ENCODE measurements at places on chromosomes 5 and 9.

DNA sequence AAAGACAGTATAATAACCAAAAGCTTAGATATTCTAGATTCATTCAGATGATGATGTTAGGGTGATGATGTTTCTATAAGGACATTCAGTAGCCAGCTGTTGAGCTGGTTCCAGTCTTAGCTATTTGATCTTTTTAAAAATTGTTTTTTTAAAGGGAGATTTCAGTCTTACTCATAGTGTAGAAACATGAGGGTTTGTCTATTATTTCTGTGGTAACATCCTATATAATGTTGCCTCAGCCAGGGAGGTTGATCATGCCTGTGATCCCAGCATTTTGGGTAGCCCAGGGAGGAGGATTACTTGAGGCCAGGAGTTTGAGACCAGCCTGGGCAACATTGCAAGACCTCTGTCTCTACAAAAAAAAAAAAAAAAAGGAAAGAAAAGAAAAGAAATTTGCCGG, 167.8 kb downstream of the DOCK2 start:
- no peak for DNase-seq

DNA sequence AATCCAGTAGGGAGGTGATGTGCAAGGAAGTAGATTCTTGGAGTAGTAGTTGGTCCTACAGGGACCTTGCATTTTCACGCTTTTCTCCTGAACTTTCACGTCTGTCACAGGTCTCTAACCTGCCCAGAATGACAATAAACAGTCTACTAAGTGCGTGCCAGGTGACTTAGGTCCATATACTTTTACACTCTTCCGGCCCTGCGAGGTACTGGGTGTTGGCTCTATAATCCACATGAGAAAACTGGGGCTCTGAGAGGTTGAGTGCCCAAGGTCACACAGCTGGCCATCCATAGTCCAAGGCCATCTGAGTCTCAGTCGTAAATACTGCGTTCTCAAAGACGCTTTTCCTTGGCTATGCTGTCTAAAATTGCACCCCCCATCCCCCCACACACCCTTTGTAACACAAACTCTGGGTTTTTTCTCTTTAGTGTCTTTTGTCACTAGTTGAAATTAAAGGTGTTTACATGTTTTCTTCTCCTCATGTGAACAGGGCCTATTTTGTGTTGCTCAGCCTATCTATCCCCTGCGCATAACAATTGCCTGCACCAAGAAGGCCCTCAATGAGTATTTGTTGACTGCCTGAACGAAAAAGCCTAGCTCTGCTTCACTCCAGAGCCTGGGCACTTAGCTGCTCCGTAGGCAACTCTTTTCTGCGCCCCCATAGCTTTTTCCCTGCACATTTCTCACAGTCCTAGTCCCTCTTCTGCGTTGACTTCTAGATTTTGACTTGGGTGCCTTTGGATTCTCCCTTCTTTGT, 943 bp downstream of the SFXN1 start:
- DNase-seq = peak; percentile 32

DNA sequence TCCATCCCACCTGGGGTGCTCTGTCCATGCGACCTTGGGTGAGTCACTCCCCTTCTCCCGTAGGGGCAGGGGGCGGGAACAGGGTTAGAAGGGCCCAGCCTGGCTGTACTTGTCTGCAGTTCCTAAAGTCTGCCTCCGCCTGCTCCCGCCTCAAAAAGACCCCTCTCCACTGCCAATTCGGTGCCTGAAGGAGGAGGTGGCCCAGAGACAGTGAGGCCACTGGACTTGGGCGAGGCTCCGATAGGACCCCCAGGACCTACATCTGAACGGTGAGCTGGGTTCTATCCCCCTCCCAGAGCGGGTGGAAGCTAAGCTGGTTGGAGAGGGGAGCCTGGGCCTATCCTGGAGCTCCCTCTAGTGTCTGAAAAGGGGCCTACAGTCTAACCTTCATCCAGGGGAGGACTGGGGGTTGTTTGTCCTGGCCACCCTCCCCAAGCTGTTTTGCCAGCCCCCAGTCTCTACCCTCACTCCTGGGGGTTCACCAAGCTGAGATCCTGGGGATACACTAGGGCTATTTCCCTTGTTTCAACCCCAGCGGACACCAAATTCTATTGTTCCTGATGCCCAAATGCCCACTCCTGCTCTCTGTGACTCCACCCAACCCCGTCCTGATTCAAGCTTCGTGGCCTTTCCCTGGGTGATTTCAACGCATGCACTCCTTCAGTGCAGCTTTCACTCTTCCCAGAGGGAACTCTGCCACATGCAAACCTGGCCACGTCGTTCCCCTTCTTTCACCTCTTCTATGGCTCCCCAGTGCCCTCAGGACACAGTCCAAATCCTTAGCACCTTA, 6.1 kb upstream of the CRB2 start:
- peak; percentile 79 for DNase-seq

DNA sequence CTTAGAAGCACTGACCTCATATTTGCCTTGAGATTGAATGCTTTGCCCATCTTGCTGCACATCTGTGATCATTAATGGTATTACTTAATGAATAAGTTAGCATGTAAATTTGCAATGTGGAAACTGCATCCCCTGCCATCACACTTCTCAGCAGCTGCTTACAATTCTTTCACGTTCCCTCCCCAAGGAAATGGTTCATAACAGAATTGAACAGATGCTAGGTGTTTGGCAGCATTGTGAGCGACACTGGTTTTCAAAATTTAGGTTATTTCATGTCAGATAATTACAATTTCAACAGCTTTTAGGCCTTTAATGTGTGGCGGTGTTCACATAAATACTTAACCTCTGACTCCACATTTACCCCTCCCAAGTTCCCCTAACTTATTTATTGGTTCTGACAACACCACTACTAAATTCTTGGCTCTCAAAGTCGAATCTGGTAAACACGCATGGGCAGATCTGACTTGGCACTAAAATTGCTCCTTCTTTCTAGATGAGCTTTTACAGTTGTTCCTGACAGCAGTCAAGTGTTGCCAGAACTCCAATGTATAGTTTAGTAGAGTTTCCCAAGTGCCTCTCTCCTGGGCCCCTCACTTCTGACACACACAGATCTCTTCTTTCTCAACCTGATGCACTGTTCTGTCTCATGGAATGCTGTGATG, 46.8 kb downstream of the SLC1A3 start:
- no peak for DNase-seq

DNA sequence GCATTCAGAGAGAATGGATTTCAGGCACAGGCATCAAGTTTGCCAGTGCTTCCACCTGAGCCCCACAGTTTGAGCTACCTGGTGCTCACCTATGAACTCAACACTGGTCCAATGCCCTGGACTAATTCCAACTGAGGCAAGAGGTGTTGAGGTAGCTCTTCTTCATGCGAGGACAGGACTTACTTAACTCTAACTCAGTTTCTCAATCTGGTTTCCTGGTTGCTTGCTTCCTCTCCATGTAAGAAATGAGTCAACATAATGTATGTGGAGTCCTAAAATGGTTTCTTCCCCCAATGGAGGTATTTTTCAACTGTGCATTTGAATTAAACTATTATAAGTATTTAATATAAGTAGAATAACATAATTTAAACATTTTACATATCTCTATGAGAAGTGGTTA, 523.6 kb upstream of the DAB2 start:
- peak; percentile 3 for DNase-seq

DNA sequence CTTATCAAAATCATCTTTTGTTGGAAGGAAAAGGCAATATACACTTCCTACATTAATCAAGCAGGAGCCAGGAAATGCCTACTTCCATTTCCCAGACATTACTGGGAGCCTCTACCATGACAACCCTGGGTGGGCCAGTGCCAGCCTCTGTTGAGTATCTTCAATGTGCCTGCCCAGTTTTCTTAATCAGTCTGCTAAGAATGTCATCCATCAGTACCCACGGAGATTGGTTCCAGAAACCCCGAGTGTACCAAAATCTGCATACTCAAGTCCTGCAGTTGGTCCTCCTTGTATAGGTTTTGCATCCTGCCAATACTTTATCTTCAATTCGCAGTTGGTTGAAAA, 82.4 kb downstream of the MARCHF3 start:
- DNase-seq = peak; percentile 66

GRCh38 chr9:4547016-4547415, 56.7 kb downstream of the SLC1A1 start:
- no peak for DNase-seq

DNA sequence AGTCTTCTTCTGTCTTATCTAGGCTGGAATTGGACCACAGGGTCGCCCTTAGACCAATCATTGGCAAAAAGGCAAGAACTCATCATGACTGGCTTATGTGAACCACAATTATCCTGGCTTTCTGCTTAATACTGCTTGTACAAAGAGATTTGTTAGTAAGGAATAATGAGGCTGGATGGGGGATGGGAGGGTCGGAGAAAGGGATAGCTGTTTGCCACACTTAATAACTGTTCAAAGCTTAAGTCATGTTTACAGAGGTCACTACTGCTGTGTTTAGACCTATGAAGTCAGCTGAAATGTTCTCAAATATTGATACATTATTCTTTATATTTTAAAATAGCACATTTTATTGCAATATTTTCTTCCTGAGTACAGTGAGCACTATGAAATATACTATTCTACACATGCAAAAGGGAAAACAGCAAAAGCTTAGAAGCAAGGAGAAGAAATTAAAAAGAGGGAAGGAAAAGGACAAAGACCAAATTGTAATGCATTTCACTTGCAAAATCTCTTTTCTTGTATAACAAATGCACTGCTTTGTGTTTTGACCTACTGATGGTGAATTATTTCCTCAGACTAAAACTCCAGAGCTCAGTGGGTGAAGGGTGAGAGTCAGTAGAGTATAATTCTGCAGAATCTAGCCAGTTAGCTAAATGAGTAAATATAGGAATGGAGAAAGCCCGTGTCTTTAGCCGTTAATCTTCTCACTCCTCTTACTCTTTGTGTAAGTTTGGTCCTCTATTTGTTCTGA, 404.9 kb upstream of the ZNF608 start:
- peak; percentile 52 for DNase-seq

DNA sequence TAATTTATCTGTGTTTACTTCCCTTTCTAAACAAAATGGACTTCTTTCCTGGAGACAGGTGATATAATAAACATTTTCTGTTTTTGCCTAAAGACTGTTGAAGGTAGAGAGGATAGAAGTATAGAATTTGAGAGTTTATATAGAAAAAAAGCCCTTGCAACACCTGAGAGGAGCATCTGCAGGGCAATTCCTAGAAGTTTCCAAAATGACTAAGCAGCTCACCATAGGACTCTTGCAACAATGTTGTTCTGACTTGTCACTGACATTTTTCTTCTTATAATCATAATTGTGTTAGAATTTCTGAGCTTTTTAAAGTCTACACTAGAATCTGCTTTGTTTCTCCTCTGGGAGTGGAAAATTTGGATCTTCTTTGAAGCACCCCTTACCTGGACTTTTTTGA, 216.8 kb downstream of the TUSC1 start:
- DNase-seq = no peak

GRCh38 chr9:35635730-35636129, 15.0 kb downstream of the SIT1 start:
- DNase-seq = no peak

GRCh38 chr9:8408575-8409190, 609.1 kb upstream of the DMAC1 start:
- no peak for DNase-seq

GRCh38 chr9:126261584-126262356, 64.9 kb upstream of the MVB12B start:
- DNase-seq = no peak

DNA sequence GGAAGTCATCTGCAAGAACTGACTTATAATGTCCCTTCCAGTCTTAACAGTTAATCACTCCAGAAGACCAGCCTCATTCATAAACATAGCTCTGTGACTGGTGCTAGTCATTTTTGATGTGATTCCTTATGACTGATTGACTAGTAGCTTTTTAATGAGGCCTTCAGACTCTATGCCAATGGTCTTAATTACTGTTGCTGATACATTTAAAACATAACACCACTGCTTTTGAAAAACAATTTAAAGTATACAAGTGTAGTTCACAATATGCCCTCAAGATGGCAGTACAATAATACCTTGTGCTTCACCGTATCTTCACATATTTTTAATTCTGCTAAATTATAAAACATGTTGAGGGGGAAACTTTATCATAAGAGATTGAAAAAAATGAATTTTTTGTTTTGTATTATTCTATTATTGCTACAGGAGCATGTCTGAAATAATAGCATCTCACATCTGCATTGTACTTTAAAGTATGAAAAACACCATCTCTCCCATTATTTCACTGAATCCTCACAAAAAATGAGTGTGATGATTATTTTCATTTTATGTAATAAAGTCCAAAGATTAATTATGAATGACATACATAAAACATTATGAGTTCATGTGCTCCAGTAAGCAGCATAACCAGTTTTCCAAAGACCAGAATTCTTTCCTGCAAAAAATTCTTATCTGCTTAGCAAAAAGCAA, 55.2 kb upstream of the SHISAL2B start:
- peak; percentile 50 for DNase-seq

DNA sequence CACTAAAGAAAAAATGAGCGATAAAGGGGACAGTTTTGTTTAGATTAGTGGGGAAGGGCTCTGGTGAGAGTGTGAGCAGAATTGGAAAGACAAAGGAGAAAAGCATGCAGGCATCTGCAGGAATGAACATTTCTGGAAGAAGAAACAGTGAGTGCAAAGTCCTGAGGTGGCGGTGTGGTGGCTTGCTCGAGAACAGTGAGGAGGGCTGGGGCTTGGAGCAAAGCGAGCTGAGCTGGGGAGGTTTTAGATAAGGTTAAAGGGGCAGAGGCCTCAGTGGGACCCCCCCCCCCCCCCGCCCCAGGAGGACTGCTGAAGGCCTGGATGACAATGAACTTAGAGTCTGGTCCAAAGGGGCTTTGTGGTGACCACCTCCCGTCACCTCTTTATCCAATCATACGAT, 202.7 kb upstream of the MVB12B start:
- DNase-seq = no peak

DNA sequence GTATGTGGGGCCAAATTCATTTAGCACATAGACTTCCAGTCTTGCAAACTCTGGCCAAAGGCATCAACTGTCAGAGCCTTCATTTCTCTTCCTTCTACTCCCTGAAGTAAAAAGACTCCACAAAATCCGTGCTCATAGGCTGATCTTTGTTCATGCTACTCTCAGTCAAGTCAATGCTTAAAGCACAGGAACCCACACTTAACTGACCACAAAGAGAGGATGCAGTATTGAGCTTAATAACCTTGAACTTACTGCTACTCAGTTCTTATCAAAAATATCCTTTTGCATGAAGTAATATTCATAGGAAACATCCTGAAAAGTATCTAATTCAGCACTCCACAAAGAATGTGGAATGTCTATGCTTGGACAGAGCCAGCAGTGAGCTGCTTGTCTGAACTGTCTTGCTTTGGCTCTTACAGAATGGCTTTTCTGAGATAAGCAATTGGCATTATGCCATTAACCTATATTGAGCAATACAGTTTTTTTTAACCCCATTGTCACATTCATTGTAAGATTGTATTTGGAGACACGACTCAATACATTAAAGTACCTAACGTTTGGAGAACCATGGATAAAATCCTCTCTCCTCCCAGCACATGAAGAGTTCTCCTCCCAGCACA, 21.7 kb downstream of the LPAR1 start:
- no peak for DNase-seq

DNA sequence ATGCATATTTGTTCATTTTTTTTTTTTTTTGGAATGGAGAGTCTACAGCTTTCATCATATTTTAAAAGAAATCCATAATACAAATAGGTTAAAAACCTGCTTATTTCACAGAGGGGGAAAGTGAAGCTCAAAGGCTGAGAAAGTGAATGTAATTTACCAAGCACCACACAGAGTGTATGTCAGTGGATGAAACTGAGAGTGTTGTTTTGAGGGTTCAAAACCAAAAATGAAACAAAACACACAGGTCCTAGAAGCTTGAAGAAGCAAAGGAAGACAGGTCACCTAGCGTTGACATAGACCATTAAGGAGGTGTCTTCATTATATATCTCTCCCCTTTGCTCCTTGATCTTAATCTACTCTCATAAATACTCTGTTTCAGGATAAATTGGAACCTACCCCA, 7.5 kb downstream of the NMUR2 start:
- DNase-seq = no peak
